Activated CD4-positive, alpha-beta memory T cell treated with anti-CD3 and anti-CD28 coated beads for 36 hours (primary cell): ENCODE measurements at places on chromosomes 2 and 18. TPM values are rescaled to one million over a fixed set of nuclear protein-coding genes. Genes with fewer than 3 reads are reported as not detected.

The DSEL gene
- total RNA-seq: 0.14 TPM

DNA sequence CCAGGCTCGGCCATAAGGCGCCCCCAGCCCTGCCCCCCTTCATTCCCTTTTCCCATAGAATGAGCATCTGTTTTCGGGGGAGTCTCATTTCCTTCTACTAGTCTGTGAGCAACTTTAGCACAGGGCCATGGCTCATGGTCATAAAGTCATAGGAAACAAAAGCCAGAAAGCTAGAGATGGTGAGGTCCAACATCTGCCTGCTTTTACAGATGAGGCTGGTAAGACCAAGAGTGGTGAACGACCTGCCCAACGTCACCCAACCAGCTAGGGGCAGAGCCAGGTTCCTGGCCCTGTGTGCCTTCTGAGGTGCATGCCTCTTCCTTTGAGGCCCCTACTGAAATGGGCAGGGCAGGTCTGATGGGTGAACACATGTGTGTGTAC lies 212.7 kb downstream of the DYSF start:
- H3K27ac ChIP-seq: no peak overlapping the region
- no peaks in the 10 kb centered on the region for H3K4me1 ChIP-seq
- no peak overlapping the region for H3K4me3 ChIP-seq
- no peak for DNase-seq
- H3K36me3 ChIP-seq: no peaks in the 10 kb centered on the region

The CCBE1 gene
- total RNA-seq: 0.36 TPM

The IL1RL1 gene
- 1.3 TPM for total RNA-seq

DNA sequence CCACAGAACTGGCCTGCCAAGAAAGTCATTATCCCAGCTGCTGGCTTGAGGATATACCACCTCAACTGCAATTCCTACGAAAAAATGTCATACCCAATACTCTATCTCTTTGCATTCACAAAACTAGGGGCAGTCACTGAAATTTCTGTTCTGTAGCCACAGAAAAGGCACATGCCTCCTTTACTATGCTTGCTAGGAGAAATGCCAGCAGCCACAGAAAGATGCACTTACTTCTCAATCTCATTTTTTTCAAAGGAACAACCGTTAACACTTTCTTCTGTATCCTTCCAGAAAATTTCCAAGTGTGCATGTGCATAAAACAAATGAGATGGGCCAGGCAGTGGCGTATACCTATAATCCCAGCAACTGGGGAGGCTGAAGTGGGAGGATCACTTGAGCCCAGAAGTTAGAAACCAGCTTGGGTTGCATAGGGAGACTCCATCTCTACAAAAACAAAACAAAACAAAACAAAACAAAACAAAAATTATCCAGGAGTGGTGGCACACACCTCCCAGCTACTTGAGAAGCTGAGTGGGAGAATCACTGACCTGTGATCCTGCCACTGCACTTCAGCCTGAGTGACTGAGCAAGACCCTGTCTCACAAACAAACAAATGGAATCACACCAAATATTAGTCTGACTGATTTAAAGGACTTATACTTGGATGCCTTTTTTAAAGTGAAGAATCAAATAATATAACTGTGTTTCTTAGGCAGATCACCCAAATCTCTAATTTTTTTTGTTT lies 22.4 kb upstream of the PUM2 start:
- peaks cover 10% of the 10 kb centered on the region for H3K27me3 ChIP-seq
- no peak for DNase-seq
- H3K27ac ChIP-seq: no peak overlapping the region
- H3K4me1 ChIP-seq: no peaks in the 10 kb centered on the region

DNA sequence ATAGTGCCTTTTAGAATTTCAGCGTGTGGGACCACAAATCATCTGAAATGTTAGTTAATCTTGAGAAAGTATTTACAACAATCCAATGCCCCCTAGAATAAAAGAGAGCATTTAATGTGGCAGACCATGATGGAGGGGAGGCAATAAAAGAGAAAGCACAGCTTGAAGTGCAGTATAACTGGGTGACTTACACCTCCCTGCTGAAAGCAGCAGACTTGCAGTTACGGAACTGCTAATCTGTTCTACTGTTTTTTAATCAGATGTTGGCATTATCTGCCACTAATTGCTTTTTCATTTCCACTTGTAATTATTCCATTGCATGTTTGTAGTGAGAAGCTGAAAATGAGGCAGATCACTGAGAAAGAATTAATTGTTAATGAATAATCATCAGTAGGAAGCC lies 130.5 kb upstream of the ITGA4 start:
- no peak overlapping the region for H3K4me3 ChIP-seq
- H3K27me3 ChIP-seq: no peaks in the 10 kb centered on the region
- H3K27ac ChIP-seq: no peak overlapping the region
- DNase-seq: no peak

- DNase-seq: no peak
- no peak overlapping the region for H3K4me3 ChIP-seq
- no peaks in the 10 kb centered on the region for H3K27me3 ChIP-seq
- no peak overlapping the region for H3K27ac ChIP-seq
Measured at GRCh38 chr2:170098626-170099312, 79.2 kb upstream of the MYO3B start.

The PDCD1 gene
- total RNA-seq: 47.4 TPM

- H3K4me1 ChIP-seq: no peaks in the 10 kb centered on the region
- no peak for DNase-seq
- H3K27ac ChIP-seq: no peak overlapping the region
- H3K4me3 ChIP-seq: no peak overlapping the region
- H3K36me3 ChIP-seq: no peaks in the 10 kb centered on the region
Measured at GRCh38 chr2:177078416-177078815, 134.2 kb upstream of the HNRNPA3 start.

DNA sequence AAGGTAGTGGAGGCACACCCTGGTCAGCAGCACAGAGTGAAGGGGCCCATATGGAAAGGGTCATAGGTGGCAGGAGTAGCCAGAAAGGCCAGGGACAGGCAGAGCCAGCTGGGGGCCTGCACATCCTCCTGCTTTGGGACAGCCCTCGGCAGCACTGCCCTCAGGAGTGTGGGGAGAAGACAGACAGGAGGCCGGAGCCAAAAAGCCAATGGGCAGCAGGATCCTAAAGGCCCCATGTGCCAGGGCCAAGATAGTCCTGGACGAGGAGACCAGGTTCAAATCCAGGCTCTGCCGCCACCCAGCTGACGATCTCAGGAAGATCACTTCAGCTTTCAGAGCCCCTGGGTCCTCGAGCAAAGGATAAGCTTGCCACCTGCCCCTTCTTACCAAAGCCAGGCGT lies 220.1 kb downstream of the TMEM163 start:
- no peaks in the 10 kb centered on the region for H3K4me1 ChIP-seq
- H3K4me3 ChIP-seq: no peak overlapping the region
- no peak for DNase-seq
- H3K27ac ChIP-seq: no peak overlapping the region
- H3K36me3 ChIP-seq: no peaks in the 10 kb centered on the region

GRCh38 chr2:95344656-95345055 lies 47.5 kb downstream of the KCNIP3 start:
- no peaks in the 10 kb centered on the region for H3K4me1 ChIP-seq
- no peak overlapping the region for H3K27ac ChIP-seq
- H3K27me3 ChIP-seq: peaks cover 43% of the 10 kb centered on the region
- DNase-seq: no peak
- no peak overlapping the region for H3K4me3 ChIP-seq
- H3K36me3 ChIP-seq: no peaks in the 10 kb centered on the region

- H3K27me3 ChIP-seq: no peaks in the 10 kb centered on the region
- H3K4me3 ChIP-seq: no peak overlapping the region
- peaks cover 17% of the 10 kb centered on the region for H3K4me1 ChIP-seq
- H3K36me3 ChIP-seq: peaks cover 17% of the 10 kb centered on the region
- no peak overlapping the region for H3K27ac ChIP-seq
- DNase-seq: no peak
Measured at GRCh38 chr2:171793691-171794678, 100.1 kb downstream of the SLC25A12 start.

DNA sequence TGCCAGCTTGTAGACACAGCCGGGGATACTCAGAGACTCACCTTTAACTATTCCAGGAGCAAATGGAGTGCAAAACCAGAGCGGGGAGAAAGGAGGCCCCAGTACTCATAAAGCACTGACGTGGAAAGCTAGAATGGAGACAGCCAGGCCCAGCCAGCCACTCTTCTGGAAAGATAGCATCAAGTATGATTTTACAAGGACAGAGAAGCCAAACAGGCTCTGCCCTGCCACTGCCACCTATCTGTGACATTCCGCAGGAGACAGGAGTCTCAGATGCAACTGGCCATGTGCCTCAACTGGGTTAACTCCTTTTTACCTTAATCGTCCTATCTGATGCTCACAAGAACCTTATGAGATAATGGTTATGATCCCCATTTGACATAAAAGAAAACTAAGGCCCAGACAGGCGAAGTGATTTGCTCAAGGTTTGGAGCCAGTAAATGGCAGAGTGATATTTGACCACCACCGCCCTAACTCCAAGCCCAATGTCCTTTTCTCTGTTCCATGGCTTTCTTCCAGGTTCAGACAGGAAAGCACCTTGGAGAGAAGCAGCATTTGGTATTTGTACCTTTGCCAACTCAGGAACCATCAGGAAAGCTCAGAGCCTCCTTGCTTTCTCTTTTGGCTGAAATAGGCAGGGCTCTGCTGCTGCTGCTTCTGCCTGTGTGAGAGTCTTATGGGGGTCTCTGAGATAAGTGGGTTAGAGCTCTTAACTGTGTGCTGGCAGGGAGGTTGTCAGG lies 15.6 kb downstream of the KIF3C start:
- H3K4me1 ChIP-seq: no peaks in the 10 kb centered on the region
- DNase-seq: no peak
- H3K36me3 ChIP-seq: no peaks in the 10 kb centered on the region
- H3K27ac ChIP-seq: no peak overlapping the region
- no peak overlapping the region for H3K4me3 ChIP-seq

DNA sequence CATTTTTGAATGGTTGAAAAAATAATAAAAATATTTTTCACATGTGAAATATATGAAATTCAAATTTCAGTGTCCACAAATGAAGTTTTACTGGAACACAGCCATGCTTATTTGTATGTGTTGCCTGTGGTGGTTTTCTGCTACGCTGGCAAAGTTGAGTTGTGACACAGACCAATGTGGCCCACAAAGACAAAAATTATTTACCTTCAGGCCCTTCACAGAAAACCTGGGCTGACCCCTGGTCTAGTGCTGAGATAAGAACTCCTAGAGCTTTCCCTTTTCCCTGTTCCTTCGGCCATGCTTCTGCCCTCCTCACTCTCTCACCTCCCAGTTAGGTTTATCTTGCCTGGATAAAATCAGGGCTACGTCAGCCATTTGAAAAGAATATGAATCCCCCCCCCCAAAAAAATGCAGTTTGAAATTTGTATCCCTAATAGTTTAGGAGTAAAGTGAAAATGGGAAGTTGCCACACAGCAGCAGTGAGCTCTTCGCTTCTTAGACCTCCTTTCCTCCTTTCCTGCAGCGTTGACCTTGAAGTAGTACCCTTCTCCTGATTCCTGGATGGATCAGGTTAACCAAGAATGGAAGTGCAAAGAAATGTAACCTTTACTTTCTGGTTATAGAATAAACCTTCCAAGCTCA lies 91.0 kb downstream of the LIMS1 start:
- no peak for DNase-seq
- peaks cover 19% of the 10 kb centered on the region for H3K36me3 ChIP-seq
- peak overlapping the region; percentile 92 for H3K27ac ChIP-seq
- H3K27me3 ChIP-seq: no peaks in the 10 kb centered on the region

GRCh38 chr2:45681675-45682074 lies 30.2 kb downstream of the PRKCE start:
- peak; percentile 20 for DNase-seq
- no peak overlapping the region for H3K4me3 ChIP-seq
- H3K36me3 ChIP-seq: no peaks in the 10 kb centered on the region
- peaks cover 3% of the 10 kb centered on the region for H3K4me1 ChIP-seq
- no peaks in the 10 kb centered on the region for H3K27me3 ChIP-seq

The LAMA1 gene
- total RNA-seq: not detected

The CRYGD gene
- total RNA-seq: not detected

The POTEC gene
- not detected for total RNA-seq

DNA sequence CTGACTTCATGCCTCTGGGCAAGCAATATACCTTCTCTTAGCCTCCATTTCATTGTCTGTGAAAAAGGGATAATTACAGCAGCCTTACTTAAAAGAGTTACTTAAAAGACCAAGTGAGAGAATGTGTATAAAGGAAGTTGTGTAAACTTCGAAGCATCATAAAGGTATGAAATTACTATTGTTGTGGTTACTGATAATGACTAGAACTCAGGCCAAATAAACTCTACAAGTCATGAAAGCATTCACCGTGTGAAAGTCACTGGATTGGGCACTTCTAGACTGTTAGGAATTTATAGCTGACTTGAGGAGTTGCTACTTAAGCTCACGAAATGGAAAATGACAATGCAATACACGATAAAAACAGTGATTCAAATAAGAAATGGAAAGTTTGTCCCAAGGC lies 67.4 kb upstream of the HAAO start:
- H3K27ac ChIP-seq: no peak overlapping the region
- no peaks in the 10 kb centered on the region for H3K36me3 ChIP-seq
- H3K27me3 ChIP-seq: no peaks in the 10 kb centered on the region
- no peak for DNase-seq
- peaks cover 6% of the 10 kb centered on the region for H3K4me1 ChIP-seq
- H3K4me3 ChIP-seq: no peak overlapping the region

The CAPN14 gene
- total RNA-seq: 0.19 TPM

The ANKRD29 gene
- not detected for total RNA-seq

GRCh38 chr18:45325778-45326177 lies 289.5 kb upstream of the SLC14A2 start:
- H3K4me3 ChIP-seq: no peak overlapping the region
- H3K27ac ChIP-seq: no peak overlapping the region
- no peak for DNase-seq
- H3K4me1 ChIP-seq: no peaks in the 10 kb centered on the region
- H3K27me3 ChIP-seq: no peaks in the 10 kb centered on the region
- H3K36me3 ChIP-seq: no peaks in the 10 kb centered on the region

DNA sequence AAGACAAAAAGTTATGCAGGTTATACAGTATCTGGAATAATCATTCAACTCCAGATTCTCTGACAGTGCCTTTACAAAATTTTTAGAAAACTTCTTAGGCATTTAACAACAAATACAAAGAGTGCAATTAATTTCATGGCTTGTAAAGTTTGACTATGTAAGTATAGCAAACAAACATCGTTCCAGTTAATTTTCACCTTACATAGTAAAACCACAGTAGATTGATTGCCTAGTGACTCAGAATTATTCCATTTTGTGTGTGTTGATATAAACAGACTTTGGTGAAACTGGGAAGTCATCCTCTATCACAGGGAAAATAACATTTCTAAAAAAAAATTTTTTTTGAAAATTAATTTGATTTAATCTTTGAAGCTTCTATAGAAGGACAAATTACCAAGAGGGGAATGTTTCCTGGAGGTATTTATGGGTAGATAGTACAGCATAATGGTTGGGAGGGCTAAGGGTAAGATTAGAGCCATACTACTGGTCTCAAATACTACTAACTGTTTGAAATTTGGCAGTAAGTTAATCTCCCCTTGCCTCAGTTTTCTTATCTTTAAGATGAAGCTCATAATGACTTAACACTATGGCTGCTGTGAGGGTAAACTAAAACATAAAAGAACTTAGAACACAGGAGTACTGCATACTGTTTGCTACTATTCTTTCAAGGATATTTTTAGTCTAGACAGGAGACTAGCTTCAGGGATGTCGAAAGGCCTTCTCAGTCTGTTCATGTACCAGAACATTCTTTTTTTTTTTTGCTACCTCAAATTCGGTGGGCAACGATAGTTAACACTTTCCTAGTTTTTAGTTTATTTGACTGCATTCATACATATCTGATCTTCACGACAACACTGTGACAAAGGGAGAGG lies 19.6 kb downstream of the NDUFAF7 start:
- no peak overlapping the region for H3K4me3 ChIP-seq
- DNase-seq: no peak
- no peak overlapping the region for H3K27ac ChIP-seq
- H3K27me3 ChIP-seq: no peaks in the 10 kb centered on the region
- no peaks in the 10 kb centered on the region for H3K4me1 ChIP-seq
- H3K36me3 ChIP-seq: peaks cover 42% of the 10 kb centered on the region
